Lower leg skin (tissue), 4 donors: ENCODE measurements at places on chromosomes 11 and 22.
A peak's percentile ranks its signal among the peaks of the same experiment; 100 is the strongest.

DNA sequence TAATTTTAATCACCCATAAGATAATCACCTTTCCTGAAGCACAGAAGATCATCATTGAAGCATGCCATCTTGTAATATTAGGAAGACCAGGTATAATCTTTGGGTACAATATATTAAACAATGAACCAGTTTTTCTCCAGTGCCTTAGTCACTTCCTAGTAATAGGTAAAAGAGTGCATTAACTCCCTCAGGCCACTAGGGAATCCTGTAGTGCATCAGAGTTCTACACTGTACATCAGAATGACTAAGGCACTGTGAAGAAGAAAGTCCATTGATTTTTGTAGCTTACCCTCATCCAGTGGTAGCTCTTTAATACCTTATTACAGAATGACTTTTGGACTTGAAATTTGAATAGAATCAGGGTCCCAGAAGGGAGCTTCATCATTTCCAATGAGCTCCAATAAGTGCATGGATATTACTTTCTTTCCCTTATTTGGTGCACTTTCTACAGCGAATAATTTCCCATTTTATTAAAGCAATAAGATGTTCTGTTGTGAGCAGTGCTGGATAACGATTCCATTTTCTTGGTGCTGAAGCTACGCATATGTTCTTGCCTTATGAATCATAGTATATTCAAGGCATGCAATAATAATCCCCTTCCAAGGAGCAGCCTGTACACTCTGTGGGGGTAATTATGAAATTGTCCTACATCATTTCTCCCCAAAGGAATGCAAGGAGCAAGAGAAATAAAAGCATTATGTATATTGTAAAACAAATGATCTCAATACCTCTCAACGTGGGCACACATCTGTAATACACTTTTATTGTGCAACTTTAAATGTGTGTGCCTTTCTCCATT lies 4.7 kb downstream of the C11orf87 start:
- no peak for DNase-seq

DNA sequence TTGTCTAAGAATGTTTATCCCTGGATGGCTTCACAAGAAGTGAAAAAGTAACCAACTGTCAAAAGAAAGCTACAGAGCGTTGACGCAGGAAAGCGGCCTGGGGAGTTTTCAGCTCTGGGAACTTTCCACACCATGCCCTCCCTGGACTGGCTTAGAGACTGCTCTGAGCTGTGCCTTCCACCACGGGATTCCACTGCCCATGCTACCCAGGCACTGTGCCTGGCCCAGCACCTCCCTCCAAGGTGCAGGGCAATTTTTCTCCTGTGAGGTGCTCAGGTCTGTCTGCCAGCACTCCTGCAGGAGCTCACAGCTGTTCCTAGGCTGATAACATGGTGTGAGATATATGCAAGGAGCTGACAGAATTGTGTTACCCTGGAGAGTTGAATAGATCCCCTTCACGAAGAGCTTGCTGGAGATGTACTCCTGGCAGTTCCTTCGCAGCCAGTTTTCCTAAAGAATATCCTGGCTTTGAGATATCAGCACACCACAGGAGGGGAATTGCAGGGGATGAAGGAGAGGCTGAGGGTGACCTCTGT lies 258.3 kb upstream of the B3GAT1 start:
- no peak for DNase-seq

- DNase-seq: no peak
Measured at GRCh38 chr11:36081274-36081945, 137.5 kb downstream of the LDLRAD3 start.

DNA sequence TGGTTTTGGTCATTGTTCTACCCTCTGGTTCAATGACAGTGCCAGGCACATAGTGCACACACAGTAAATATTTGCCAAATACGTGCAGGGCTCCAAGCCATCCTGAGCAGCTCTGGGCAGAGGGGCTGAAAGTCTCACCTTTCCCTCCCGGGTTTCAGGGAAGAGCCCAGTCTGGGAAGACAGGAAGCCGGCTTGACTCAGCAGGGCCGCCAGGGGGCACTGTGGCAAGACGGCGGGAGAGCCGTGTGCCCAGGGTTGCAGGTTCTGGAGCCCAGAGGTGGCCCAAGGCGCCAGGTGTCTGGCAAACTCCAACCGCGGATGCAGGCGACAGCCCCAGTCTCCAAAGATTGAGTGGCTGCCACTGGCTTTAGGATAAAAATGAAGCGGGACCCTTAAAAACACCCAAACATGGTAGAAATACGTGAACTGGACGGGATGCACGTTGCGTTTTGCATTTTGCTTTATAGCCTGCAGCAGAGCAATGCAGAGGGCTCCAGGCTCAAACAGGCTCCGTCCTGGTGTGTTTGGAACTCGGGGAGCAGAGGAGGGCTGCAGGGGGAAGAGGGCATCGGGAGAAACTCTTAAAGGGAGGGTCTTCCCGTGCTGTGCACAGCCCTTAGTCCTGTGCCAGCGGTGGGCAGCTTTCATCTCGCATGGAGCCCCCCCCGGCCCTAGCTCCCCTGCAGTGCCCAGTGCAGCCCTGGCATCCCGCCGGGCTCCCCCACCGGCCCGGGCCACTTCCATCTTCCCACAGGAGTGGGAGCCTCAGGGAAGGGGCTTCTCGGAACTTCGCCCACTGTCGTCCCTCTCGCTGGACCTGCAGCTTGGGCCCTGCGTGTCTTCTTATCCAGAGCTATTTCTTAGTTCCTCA lies 10.7 kb downstream of the KRTAP5-5 start:
- DNase-seq: no peak

- peak; percentile 16 for DNase-seq
Measured at GRCh38 chr11:94020777-94021481, at the start of gene HEPHL1. Gene HEPHL1 (plus strand): TSS chr11:94021354. CDS start chr11:94021369, 15 bp downstream.

DNA sequence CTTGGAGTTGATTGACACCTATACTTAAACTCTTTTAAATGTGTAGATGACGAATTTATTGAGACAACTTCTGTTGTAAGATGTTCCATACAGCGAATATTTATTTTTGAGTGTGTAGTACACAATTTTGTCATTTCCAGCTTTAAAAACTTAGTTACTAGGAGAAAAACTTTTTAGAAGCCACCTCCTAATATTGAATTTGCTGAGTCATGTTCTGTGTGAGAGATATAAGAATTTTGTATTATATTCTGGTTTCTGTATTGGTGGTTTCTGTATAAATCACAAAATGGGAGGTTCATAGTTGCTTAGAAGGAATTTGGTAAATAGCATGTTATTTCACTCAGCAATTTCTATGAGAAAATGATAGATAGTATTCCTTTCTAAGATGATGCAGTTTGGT lies 171.3 kb downstream of the WNT11 start:
- no peak for DNase-seq

- no peak for DNase-seq
Measured at GRCh38 chr11:112822478-112823274, 138.5 kb upstream of the NCAM1 start.

GRCh38 chr11:113736323-113736722 lies 30.2 kb upstream of the TMPRSS5 start:
- no peak for DNase-seq

GRCh38 chr11:21552911-21553310 lies 640.0 kb upstream of the ANO5 start:
- no peak for DNase-seq

GRCh38 chr22:49307870-49308269 lies 519.8 kb downstream of the BRD1 start:
- DNase-seq: peak; percentile 82
